ENCODE measurements at places on chromosomes 11 and 22.

GRCh38 chr11:47047972-47048371 lies 111.4 kb downstream of the CSTPP1 start:
- no peak for DNase-seq

GRCh38 chr11:57426439-57426928 lies 437 bp downstream of the SLC43A3 start:
- no peak for DNase-seq

GRCh38 chr11:70476669-70477068 lies 78.3 kb downstream of the CTTN start:
- no peak for DNase-seq

DNA sequence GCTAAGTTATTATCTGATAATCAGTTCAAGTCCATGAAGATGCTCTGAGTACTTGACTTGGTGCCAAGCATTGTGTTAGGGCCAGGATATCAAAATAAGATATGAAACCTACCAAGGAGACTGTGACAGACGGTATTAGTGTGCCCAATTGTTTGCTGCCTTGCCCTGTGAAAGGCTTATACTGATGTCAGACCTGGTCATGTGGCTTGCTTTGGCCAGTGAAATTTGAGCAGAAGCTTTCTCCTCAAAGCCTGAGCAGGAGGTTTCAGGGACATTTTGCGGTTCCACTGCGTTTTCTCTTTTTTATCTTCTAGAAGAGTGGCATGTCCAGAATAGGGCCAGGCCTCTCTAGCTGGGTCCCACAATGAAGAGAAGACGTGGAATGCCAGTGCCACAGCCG lies 15.8 kb upstream of the PKNOX2 start:
- DNase-seq, result no peak

- no peak for DNase-seq
Observed at GRCh38 chr11:1121813-1122663, 35.7 kb upstream of the MUC5AC start.

- DNase-seq, result peak; percentile 91
Observed at GRCh38 chr22:41780746-41781505, 19.6 kb upstream of the CCDC134 start.

DNA sequence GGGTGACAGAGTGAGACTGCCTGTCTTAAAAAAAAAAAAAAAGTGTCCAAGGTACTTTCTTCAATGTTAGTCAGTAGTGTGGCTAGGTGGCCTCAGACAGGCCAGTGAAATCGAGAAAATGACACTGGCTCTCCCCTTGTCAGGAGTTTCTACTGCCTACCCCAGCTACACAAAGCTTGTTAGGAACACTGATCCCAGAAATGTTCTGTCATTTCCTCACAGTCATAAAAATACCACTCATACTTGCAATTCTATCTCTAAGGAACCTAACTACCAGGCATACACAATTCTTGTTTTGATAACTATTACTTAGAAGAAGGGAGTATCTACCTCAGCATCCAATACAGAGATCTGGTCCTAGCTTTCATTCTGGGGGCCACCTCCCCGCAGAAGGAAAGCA lies 31.3 kb downstream of the ATP6V1E1 start:
- DNase-seq, result no peak

GRCh38 chr11:90587896-90588295 lies 365.0 kb upstream of the CHORDC1 start:
- no peak for DNase-seq

DNA sequence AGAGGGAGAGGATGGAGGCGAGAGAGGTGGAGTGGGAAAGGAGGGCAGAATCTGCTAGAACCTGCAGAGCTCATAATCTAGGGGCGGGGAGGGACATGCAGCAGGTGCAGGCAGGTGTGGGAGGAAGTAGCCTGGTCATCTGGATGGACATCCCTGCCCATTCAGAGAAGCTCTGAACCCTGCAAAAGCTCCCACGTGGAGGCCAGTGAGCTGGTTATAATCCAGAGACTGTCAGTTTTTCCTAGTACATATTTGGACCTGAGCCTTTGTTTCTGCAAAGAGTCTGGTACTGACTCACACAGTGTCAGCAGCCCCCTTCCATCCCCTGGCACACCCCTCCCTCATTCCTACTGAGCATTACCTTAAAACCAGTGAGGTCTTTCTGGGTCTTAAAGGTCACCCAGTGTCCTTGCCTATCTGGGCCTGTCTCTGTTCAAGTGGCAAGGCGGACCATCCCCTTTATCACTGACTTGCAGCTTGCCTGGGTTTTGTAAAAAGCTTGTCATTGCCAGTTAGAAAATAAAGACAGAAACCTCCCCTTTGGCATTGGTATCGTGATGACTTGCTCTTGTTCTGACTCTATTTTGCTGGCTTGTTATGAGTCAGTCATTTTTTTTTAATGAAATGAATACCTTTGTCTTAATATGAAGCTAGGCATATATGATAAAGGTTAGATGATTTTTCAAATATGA lies 26.1 kb downstream of the PTPRJ start:
- DNase-seq, result no peak

- DNase-seq, result no peak
Observed at GRCh38 chr11:120149246-120149645, 11.3 kb upstream of the TRIM29 start.

GRCh38 chr11:122871302-122871701 lies 11.3 kb upstream of the JHY start:
- no peak for DNase-seq

DNA sequence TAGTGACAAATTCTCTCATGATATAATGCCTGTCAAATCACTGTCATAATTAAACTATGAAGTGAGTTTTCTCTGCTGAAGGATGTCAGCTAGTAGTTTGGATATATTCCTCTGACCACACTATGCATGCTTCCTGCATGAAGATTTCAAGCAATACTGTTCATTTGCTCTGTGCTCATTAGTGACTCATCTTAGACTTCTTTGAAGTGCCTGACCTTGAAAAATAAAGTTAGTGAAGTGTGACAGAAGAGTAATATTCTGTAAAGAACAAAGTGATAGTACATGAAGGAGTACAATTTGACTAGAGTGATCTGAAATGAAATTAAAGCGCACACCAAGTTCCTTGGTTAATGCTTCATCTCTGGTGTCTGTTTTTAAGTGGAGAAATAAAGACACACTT lies 629.5 kb upstream of the ANO3 start:
- DNase-seq, result no peak

- DNase-seq, result no peak
Observed at GRCh38 chr22:29309332-29310064, 3.0 kb downstream of the GAS2L1 start.

- no peak for DNase-seq
Observed at GRCh38 chr11:129943036-129943435, 47.7 kb upstream of the NFRKB start.

- DNase-seq, result no peak
Observed at GRCh38 chr11:85886089-85887056, 31.2 kb downstream of the CCDC83 start.

- DNase-seq, result no peak
Observed at GRCh38 chr22:41856469-41856868, 23.6 kb downstream of the SREBF2 start.

GRCh38 chr11:34890812-34891211 lies 25.4 kb downstream of the APIP start:
- DNase-seq, result no peak

- DNase-seq, result no peak
Observed at GRCh38 chr11:71240865-71241691, 11.3 kb downstream of the SHANK2 start.

DNA sequence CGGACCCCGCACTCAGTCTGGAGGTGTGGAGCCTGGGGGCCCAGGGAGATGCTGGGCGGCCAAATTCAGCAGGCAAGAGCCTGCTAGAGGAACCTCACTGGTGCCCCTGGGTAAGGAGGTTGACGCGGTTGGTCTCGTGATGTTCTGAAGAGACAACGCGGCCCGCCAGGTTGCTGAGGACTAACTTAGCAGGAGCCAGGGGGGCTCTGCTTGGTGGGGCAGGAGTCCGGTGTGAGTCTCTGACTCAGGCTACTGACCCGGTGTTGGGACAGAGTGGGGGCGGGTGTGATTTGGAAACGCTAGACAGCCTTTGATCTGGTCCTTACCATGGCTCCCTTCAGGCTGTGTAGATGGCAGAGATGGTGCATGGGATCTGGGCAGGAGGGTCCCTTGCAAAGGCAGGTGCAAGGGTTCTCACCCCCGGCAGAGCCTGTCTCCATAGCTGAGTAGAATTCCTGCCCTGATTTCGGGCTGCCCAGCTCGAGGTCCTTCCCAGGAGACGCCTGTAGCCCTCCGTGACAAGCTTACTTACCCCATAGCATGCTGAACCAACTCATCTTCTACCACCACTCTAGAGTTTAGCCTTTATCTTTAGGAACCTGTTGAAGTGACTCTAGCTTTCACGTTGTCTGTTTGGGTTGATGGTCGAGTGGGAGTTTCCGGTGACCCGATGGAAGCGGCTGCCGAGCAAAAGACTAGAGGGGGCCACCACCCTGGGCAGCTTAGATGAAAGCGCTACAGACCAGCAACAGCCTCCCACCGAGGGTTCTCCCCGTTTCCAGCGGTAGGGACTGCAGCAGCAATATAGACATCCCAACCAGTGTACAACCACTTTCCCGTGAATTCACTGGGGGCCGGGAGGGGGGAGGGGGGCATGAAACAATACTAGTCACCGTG lies 38.4 kb downstream of the KCNC1 start:
- no peak for DNase-seq

DNA sequence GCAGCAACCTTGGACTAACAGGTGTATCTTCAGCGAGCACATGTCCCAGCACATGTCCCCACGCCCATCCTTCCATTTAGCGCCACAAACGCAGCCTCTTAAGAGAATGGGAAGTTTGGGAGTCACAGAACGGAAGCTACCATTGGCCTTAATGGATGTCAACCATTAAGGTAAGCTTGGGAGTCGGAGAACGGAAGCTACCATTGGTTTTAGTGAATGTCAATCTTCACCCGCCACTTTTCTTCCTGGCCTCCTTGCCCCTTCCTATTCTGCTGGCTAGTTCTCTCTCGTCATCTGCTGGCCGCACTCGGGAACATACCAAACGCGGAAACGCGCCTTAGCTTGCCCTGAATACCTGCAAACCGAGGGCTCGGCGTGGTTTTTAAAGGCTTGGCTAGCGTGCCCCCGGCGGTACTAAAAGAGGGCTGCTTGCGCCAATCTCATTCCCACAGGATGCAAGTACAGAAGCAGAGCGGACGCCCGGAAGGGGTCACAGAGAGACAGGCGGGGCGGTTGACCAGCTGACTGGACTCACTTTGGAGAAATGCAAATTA lies 24.3 kb downstream of the GLYATL1 start:
- no peak for DNase-seq

GRCh38 chr22:26483043-26483438 lies 542 bp downstream of the HPS4 start:
- no peak for DNase-seq

DNA sequence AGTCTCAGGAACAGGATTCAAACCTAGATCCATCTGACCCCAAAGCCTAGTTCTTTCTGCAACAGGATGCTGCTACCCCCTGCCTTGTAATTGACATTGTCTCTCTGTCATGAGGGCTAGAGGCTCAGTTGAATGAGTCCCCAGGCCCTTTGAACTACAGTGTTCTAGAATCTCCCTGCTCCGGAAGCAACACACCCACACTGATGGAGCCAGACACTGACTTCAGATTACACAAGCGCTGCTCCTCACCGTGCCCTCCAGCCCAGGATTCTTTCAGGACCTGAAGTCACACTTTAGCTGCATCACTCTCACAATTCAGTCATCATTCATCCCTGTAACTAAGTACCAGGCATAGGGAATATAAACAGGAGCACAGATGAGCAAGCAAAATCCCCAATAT lies 69.6 kb downstream of the RAB30 start:
- DNase-seq, result no peak

DNA sequence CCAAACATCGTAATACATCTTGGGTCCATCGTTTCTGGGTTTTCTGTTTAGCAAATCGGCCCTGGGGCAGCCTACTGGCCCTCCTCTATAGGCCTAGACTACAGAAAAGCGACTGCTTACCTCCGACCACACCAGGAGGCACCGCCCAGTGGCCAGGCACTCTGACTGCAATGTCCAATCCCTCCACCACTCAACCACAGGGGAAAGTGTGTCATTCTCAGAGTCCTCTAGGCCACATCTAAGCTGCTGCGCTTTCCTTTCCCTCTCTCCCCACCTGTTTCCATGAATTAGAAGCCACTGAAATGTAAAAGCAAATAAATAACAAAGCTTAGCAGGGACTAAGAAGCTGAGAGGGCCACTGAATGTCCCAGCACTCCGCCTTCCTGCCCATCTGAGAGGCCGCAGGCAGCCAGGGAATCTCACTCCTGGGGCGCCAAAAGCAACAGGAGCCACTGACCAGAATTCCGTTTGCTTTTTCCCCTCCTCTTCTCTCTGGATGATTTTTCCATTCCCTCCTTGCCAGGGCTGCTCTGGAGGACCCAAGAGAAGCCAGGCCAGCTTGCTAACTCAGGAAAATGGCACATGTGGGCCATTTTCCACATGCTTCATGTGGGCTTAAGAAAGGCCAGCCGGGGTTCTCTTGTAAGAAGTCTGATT lies 50.1 kb upstream of the FLI1 start:
- DNase-seq, result no peak

DNA sequence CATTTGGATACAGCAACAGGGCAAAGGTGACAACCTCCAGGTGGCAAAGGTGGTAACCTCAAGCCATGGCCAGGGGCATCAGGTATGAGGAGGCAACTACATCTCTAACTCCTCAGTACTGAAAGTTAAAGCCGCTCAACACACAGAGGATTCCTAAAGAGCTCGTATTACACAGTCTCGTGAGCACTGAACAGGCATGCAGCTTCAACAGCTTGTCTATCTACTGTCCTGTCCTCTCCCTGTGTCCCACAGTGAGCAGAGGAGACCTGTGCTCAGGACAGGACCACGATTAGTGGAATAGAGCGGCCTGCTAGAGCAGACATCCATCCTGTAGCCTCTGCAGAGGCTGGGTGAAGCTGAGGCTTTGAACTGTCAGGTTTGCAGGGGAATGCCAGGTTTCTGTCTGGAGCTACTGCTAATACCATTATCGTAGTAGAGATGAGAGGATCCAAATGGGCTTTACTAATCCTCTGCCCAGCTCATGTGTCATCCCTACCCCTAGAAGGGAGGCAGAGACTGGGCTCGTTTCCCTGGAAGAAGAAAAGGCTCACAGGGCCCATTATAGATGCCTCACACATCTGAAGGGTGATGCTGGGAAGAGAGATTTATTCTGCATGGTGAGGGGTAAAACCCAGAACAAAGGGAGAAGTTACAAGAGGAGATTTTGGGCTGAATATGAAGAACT lies 415.2 kb downstream of the LARGE1 start:
- DNase-seq, result no peak

GRCh38 chr22:47327241-47327640 lies 564.8 kb downstream of the TBC1D22A start:
- no peak for DNase-seq
